Bronchial epithelial cell (primary cell): ENCODE measurements at places on chromosomes 4 and X.

GRCh38 chr4:71659979-71660378 is 123.9 kb downstream of the GC start:
- no peak for DNase-seq

GRCh38 chr4:7808181-7808580 is 131.5 kb downstream of the AFAP1 start:
- no peak for DNase-seq

- DNase-seq, result peak; percentile 59
Measured at GRCh38 chr4:158253350-158253980, 43.2 kb downstream of the TMEM144 start.

DNA sequence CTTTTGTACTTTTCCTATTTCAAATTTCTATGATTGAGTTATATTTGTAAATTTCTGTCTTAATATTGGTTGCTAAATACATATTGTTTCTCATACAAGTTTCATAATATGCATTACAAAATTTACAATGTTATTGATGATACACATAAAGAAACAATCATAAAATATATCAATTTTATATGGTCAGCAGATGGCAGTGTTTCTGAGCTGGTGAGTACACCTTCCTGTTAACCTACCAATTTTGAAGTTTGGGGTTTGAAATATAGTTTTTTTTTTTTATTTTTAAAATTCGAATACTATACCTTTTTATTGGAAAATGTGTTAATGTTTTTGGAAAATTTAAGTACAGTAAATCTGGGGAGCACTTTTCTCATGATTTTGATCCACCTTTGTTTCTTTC is 1953.1 kb upstream of the ADGRL3 start:
- no peak for DNase-seq

- no peak for DNase-seq
Measured at GRCh38 chrX:53357799-53358530, 64.5 kb downstream of the SMC1A start.

DNA sequence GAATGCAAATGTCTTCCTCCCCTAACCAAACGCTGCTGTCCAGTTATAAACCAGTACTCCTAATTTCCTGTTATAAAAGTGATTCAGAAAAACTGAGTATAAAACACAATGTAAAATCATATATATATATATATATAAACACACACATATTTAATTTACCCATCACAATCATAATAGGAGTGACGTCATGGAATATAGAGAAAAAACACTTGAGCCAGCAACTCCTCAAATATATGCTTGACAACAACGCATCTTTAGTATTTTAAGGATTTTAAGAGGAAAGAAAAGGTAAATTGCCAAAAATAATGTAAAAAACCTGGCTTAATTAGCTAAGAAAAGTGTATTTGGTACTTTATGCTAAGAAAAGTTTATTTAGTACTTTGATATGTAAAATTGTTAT is 2701.7 kb downstream of the PCDH7 start:
- DNase-seq, result no peak

DNA sequence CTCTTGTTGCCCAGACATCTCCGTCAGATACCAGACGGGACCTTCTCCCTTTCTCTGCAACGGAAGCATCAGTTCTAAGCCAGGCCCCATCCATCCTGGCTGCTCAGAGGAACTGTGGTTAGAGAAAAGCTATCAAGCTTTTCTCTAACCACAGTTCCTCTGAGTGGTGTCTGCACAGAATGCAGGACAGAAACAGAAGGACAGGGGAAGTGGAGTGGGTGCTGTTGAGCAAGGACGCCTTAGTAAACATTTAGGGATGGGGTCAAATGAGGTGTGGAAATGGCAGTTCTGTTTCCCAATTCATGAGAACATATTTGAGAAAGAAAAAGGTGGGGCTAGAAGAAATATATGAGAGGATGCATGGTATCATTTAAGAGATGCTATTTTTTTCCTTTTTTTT is 283.8 kb downstream of the CRLF2 start:
- DNase-seq, result no peak

DNA sequence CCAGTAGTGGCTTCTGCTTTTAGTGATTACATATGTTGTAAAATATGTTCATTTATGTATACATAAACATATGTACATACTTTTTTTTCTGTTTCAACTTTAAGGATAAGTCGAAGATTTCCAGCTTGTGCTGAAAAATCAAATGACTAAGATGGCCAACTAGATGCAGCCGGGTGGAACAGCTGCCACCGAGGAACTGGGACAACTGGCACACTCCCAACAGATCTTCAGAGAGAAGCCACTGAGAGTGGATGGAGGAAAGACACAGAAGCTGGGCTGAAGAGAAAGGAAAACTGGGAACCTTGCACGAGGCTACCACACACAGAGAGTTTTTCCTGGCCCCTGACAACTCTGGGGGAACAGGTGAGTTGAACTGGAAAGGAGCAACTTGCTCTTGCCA is 207.5 kb downstream of the FAM47B start:
- DNase-seq, result no peak

- DNase-seq, result no peak
Measured at GRCh38 chrX:132461886-132462285, 27.0 kb downstream of the MBNL3 start.

DNA sequence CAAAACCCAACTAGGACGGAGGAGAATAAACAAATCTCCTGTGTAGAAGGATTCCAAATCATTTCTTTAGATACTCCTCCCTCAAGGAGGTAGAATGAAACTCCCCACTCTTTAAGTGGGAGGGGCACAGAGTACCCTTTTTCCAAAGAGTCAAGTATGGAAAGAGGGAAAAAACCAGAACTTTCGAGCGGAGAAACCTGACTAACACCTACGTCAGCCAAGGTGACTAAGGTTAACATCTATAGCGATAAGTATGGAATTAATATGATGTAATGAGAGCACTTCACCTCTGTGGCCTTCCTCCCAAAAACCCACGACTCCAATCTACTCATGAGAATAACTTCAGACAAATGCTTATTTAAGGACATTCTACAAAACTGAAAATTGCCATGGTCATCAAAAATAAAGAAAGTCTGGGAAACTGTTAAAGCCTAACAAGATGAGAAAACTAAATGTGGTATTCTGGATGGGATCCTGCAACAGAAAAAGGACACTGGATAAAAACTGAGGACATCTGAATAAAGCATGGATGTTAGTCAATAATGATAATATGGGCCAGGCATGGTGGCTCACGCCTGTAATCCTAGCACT is 157.0 kb upstream of the MAP3K15 start:
- peak; percentile 81 for DNase-seq

- no peak for DNase-seq
Measured at GRCh38 chrX:580030-580429, 50.6 kb upstream of the SHOX start.

GRCh38 chrX:79506001-79506400 is 138.9 kb upstream of the ITM2A start:
- DNase-seq, result peak; percentile 1

GRCh38 chrX:118143578-118143977 is 27.0 kb upstream of the KLHL13 start:
- DNase-seq, result no peak
